ENCODE measurements at places on chromosomes 2 and 18. TPM values are rescaled to one million over a fixed set of nuclear protein-coding genes. Genes with fewer than 3 reads are reported as not detected.

- peak; percentile 35 for DNase-seq
These were observed 93.9 kb downstream of the FARSB start for GRCh38 chr2:222561817-222562645.

DNA sequence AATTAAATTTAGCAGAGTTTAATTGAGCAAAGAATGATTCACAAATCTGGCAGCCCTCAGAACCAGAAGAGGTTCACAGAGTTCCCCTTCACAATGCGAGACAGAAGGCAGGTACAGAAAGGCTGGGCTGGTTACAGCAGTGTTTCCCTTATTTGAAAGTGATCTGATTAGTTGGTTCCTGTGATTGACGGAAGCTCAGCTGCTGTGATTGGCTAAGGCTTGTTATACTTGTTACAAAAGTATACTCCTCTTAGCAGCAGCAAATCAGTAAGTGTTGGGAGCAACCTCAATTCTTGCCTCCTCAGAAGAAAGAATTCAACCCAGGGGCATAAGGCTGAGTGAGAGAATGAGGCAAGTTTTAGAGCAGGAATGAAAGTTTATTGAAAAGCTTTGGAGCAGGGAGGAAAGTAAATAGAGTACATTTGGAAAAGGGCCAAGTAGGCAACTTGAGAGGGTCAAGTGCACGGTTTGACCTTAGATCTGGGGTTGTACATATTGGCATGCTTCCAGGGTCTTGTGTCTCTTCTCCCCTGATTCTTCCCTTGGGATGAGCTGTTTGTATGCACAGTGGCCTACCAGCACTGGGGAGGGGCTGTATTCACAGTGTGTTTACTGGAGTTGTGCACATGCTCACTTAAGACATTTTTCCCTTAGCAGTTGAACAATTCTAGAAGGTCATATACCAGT lies 431.8 kb upstream of the RAB12 start:
- DNase-seq = peak; percentile 0

GRCh38 chr2:136051001-136051724 lies 65.7 kb upstream of the DARS1 start:
- DNase-seq = no peak

DNA sequence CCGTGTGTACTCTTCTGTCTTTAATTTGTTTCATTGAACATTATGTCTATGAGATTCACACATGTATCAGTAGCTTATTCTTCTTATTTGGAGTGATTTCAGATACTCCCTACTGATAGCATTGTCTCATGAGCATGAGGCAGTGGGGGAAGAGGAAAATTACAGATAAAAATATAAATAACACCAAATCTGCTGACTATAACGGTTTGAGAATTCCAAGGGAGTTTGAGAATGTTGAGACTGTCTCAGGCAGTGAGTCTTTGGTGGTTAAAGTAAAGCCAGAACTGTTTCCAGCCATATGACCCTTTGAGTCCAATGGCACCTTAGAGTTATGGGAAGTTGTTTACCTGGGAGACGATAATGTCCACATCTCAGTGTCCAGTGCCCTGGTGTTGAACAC lies 72.5 kb upstream of the KCNE4 start:
- DNase-seq = no peak

DNA sequence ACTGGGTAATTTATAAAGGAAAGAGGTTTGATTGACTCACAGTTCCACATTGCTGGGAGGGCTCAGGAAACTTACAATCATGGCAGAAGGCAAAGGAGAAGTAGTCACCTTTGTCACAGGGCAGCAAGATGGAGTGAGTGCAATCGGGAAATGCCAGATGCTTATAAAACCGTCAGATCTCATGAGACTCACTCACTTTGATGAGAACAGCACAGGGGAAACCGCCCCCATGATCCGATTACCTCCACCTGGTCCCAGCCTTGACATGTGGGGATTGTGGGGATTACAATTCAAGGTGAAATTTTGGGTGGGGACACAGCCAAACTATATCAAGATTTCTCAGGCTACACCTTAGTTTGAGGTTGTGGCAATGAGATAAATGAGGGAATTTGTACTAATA lies 54.9 kb downstream of the AKAIN1 start:
- DNase-seq = no peak

- DNase-seq = peak; percentile 3
These were observed 111.8 kb upstream of the GAREM1 start for GRCh38 chr18:32582455-32582854.

DNA sequence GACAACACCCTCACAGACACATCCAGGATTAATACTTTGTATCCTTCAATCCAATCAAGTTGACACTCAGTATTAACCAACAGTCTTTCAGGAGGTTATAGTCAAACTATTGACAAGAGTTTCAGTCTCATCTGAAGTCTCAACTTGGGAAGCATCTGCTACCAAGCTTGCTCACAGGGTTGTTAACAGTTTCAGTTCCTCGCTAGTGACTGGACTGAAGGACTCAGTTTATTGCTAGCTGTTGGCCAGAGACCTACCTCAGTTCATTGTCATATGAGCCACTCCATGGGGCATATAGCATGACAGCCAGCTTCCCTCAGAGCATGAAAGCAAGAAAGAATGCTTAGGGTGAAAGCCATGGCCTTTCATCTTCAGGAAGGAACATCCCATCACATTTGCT lies 228.6 kb downstream of the EPHA4 start:
- no peak for DNase-seq

HOXD1 gene
- 3.0 TPM for total RNA-seq

IL1R1 gene
- 1.1 TPM for total RNA-seq

Measured in Daoy (cell line).